ENCODE measurements at places on chromosomes 13 and 19.

DNA sequence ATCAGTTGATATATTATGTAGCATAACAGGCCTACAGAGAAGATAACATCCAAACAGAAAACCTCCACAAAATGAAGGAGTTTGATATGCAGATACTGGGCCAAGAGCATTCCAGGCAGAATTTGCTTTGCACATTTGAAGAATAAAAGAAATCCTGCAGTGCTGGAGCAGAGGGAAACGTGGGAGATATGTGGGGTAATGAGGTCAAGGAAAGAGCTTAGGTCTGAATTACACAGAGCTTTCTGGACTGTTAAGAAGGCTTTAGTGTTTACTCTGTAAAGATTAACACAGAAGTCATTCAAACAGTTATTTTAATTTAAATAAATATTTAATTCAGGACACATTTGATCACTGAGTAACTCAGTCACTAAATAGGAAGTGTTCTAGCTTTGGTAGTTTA, 692.7 kb downstream of the PCDH9 start:
- no peak for DNase-seq

DNA sequence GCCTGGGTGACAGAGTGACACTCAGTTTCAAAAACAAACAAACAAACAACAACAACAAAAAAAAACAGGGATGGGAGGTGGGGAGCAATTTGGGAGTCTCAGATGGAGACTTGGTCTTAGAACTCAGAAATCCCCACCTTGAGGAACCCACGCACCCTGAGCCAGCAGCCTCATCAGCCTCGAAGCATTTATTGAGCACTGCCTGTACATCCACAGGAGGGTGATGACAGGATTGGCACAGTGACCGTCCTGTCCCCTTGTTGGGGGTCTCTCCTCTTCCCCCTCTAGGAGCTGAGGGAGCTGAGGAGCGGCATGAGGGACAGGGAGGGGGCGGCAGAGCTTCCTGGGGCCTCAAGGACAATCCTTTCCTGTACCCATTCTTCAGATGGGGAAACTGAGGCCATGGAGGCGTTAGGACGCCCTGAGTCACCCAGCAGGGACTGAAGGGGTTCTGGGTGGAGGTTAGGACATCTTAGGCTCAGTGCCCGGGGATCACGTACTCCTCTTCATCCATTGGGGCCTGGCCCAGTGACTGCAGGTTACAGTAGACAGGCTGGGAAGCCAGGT, 5.6 kb downstream of the GDF15 start:
- DNase-seq = no peak

- no peak for DNase-seq
These were observed 140.0 kb downstream of the FGF14 start for GRCh38 chr13:102261809-102262208.

- no peak for DNase-seq
These were observed 15.9 kb upstream of the PLPP2 start for GRCh38 chr19:307111-307531.

DNA sequence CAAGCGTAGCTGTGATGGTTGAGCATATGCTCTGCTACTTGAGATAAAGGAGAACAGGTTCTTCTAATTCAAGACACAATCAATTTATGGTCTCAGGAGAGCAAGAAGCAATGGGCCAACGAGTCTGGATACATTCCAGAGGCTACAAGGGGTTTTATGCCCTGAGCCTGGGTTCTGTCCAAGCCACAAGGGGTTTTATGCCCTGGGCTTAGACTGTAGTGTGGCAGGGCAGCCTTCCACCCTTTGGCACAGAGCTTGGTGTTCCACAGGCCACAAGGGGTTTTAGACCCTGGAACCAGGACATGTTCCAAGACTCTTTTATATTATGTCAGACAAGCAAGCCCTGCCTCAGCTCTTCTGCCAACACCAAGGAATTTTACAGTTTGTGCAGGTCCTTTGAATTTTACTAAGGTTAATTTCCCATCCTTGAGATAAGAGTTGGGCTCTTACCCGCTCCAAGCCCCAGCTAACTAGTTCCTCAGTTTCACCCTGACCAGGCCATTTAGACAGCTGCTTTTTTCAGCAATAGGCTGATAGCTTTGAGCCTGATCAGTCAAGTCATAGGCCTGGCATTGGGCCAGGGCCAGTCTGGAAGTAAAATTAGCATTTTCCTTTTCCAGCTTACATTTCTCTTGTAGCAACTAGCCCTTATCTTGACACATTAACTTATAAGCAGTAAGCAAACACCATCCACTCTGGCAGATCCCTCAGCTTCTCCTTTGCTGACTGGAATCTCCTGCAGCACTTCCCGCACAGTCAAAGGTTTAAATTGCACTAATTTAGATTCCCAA, 95.0 kb downstream of the ZNF737 start:
- DNase-seq = no peak

DNA sequence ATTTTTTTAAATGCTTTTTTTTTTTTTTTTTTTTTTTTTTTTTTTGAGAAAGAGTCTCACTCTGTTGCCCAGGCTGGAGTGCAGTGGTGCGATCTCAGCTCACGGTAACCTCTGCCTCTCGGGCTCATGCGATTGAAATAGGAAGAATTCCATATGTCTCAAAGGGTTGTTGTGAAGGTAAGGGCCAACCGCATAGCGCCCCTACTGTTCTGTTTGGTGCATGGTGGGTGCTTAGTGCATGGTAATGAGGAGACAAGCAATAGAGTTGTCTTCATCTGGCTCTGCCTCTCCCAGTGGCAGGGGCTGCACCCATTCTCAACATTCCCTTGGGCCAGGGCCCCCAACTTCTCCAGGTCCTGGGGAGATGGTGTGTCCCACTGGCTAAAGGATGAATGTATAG, 68.7 kb downstream of the RASL11A start:
- peak; percentile 49 for DNase-seq

- no peak for DNase-seq
These were observed 281.3 kb downstream of the KLF5 start for GRCh38 chr13:73340069-73340468.

DNA sequence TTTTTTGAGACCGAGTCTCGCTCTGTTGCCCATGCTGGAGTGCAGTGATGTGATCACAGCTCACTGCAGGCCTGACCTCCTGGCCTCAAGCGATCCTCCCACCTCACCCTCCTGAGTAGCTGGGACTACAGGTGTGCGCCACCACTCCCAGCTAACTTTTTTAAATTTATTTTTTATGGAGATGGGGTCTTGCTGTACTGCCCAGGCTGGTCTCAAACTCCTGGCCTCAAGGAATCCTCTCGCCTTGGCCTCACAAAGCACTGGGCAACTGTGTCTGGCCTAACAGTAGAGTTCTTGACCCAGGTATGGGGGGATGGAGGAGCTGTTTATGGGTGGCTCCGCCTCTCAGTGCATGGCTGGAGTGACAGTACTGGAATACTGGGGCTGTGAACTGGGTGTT, 59.6 kb downstream of the SMARCA4 start:
- DNase-seq = no peak

- no peak for DNase-seq
These were observed 50.9 kb downstream of the LNX2 start for GRCh38 chr13:27569405-27569804.

GRCh38 chr13:49441846-49442245, 2.0 kb downstream of the CAB39L start:
- DNase-seq = no peak

- peak; percentile 91 for DNase-seq
These were observed 8.8 kb downstream of the ALOX5AP start for GRCh38 chr13:30744056-30744680.

- no peak for DNase-seq
These were observed 7.7 kb downstream of the PAF1 start for GRCh38 chr19:39382991-39383828.

DNA sequence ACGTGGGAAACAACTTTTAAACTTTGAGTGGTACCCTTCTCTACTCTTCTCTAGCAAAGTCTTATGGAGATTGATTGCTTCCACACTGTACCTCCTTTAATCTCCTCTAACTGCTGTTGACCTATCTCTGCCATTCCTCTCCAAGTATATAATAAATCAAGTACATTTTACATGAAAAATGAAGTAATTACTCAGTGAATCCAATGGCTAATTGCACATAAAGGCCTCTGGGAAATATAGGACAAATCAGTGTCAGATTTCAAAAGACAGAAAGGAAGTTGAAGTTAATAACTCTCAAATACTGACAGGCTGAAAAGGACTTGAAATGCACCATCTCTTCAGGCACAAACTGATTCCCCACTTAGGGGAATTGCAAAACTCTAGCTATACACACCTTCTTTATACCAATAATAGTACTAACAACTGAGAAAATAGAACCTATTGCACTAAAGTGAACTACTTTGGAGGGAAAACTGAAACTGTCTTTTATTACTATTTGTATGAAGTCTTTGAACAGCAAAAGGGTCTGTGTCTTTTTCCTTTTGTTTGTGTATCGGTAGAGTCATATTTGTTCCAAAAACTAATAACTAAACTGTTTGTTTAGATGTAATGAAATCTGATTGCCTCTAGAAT, 701.1 kb downstream of the PCDH9 start:
- DNase-seq = no peak

DNA sequence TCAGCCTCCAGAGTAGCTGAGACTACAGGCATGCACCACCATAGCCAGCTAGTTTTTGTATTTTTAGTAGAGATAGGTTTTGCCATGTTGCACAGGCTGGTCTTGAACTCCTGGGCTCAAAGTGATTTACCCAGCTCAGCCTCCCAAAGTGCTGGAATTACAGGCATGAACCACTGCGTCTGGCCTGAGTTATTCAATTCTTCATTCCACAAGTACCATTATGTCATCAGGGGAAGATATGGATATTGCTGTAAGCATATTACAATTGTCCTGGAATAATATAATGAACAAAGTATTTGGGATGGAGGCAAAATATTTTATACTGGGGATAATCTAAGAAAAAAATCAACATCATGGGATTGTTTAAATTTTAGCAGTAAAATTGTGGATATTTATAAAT, 646.0 kb upstream of the SLITRK6 start:
- no peak for DNase-seq

- DNase-seq = no peak
These were observed 113.0 kb upstream of the SLC10A2 start for GRCh38 chr13:103178986-103179943.

DNA sequence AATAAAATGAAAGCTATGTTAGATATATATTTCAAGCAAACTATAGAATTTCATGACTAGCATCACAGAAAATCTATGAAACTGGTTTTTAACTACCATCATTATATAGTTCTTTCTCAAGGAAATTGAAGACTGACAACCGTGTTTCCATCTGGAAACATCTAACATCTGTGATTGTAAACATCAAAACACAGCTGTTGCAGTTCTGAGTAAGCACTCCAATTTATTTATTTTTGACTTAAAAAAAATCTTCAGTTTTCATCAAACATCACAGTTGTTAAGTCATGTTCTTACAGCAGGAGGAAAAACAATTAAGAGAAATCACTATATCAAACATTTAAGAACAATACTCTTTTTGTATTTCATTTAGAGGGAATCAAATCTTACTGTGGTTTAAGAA, 1653.0 kb upstream of the MIR17HG start:
- DNase-seq = no peak

DNA sequence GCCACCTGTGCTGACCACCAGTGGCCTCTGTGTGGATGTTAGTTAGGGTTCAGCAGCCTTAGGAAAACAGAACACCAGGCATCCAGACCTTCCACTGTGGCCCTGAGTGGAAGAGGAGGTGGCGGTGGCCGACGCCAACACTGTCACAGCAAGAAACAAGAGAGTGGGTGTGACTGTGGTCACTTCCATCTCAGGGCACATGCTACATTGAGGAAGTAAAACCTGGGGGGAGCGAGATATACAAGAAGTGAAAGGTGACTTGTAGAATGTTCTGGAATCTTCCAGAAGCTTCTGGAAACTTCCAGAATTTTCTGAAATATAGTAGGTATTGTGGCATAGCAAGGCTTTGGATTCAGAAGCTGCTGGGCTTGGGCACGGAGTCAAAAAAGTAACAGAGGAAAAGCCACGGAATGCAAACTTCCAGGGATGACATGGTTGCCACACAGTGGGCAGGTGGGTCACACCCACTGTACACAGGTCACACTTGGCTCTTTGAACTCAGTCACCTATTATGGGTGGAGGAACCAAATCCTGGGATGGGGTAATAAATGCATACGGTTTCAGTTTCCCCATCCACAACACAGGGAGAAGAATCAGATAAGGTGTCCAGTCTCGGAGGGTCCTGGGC, 24.3 kb downstream of the GNG7 start:
- DNase-seq = no peak

DNA sequence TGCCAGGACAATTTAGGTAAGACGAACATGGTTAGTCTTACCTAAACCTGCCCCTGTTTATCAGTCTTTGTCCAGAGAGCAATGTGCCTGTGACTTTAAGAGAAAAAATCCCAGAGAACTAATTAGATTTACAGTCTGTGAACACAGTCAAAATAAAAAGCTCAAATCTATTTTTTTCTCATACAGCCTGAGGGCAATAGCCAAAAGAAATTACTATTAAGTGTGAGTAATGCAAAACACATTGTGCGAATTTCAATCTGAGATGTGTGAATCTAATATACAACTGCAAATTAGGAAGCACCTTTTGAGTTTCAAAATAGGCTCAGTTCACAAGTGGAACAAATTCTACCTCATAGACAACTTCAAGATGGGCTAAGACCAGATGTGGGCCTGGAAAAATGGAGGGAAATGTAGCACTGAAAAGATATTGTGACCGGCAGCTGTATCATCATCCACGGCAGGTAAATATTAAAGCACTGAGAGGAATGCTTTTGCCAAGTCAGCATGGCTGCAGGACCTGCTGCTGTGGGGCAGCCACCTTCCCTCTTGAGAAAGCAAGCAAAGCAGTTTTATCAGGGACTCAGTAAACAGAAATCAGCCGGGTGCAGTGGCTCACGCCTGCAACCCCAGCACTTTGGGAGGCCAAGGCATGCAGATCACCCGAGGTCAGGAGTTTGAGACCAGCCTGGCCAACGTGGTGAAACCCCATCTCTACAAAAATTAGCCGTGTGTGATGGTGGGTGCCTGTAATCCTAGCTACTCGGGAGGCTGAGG, 114.8 kb downstream of the KATNAL1 start:
- DNase-seq = no peak

- peak; percentile 43 for DNase-seq
These were observed 28.0 kb upstream of the KBTBD7 start for GRCh38 chr13:41222259-41222852.

DNA sequence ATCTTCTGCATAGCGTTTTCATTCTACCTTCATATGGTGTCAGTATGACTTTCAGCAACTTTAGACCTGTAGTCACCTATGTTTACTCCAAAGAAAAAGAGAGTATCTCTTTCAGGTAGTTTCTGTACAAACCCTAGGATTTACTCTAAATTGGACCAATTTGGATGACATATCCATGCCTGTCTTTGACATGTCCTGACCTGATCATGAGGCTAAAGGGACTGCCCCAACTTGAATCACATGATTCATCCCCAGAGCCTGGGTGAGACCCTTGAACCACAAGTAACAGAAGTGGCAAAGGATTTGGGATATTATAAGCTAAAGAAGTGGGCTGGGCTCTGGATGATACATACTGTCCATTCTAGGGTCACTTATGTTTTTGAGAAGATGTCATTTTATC, 124.5 kb upstream of the CSNK1A1L start:
- no peak for DNase-seq

GRCh38 chr19:51022526-51022925, 3.0 kb upstream of the KLK10 start:
- no peak for DNase-seq

Measured in stimulated activated CD4-positive, alpha-beta T cell treated with anti-CD3 and anti-CD28 coated beads, Interleukin-1b, Interleukin-23, amount 100 ng/mL, for 48 hours (primary cell).